Ovary (tissue), 10 donors: ENCODE measurements at places on chromosomes 3 and 15. TPM values are rescaled to one million over a fixed set of nuclear protein-coding genes. Genes with fewer than 3 reads are reported as not detected.

Gene XYLB
- polyA plus RNA-seq, result 3.5 TPM

Gene MYZAP
- 7.3 TPM for polyA plus RNA-seq

Gene MCTP2
- 0.86 TPM for polyA plus RNA-seq

Gene GPR62
- 0.15 TPM for polyA plus RNA-seq

Gene RHOV
- 0.07 TPM for polyA plus RNA-seq

Gene SLC12A1
- not detected for polyA plus RNA-seq

Gene SLC24A1
- polyA plus RNA-seq, result 12.4 TPM

Gene LRRIQ4
- polyA plus RNA-seq, result 0.05 TPM

Gene CDC25A
- polyA plus RNA-seq, result 1.4 TPM

Gene TNK2
- polyA plus RNA-seq, result 26.6 TPM

Gene TTC23
- 17.2 TPM for polyA plus RNA-seq

Gene HDC
- polyA plus RNA-seq, result 2.4 TPM

Gene TGM4
- not detected for polyA plus RNA-seq

Gene MYLK
- 167 TPM for polyA plus RNA-seq

Gene LRRC15
- 0.10 TPM for polyA plus RNA-seq

Gene GOLGA8R
- polyA plus RNA-seq, result 2.1 TPM

Gene HHLA2
- polyA plus RNA-seq, result 0.12 TPM

DNA sequence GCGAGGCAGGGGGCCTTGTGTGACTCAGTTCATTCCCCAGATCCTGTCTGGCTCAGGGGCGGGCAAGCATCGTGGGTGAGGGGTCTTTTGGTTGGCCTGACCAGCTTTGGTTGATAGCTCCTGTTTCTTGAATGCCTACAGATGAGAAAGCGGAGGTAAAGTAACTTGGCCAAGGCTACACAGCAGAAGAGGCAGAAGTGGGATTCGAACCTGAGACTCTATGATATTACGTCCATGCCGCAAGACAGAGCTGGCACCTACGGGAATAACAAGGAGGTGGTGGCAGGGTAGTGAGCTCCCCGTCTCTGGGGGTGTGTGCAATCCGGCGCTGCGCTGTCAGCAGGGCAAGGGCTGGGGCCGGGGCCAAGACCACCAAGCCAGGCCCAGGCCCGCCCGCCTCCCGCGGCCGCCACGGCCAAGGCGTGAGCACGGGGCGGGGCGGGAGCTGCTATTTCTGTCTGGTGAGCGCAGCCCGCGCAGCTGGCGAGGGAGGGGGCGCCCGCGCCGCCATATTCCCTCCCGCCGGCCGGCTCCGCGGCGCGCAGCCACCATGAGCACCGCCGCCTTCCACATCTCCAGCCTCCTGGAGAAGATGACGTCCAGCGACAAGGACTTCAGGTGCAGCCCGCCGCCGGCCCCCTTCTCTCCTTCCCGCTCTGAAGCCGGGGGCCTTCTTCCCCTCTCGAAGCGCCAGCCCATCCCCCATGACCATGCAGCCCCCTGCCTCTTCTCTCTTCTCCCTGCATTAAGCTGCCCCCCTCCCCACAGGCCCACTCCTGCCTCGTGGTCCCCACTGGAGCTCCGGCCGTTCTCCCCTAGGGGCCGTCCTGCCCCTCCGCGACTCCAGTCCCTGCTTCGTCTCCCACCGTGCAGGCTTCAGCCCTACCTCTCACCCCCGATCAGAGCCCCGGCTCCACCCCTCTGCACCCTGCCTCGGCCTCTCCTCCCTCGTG lies at the start of gene CAND2:
CAND2 (plus strand) TSS at position 510 of the 953 bp plus-strand sequence; CDS start at position 551, 41 bp downstream.
- DNase-seq, result peak; percentile 87

DNA sequence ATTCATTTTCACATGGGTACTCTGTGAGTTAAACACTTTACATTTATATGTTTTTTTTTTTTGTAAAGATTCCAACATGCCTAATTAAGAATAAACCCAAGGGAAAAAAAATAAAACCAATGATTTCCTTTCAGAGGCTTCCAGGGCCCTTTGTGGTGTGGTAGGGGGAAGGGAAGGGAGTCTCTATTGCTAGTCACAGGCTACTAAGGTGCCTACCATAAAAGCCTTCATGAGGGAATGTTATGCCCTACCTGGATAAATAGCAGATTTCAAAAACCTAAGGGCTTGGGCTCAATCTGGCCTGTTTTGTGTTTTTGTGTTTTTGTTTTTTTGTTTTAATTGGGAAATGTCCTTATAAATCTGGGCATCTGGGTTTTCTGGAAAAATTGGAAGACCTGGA lies 38.9 kb upstream of the SSR3 start:
- DNase-seq, result no peak

DNA sequence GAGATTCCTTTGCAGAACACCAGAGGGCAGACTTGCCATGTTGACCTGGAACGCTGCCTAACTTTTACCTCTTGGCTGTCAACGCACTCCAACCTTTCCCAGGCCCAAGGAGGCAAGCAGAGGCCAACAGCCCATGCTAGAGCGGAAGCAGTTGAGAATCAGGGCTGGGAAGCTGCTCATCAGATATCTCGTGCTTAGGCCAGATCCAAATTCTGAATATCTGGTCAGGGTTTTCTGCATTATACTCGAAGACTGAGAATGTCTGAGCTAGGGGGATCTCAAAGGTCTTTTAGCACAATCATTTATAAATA lies 2.5 kb downstream of the XIRP1 start:
- DNase-seq, result peak; percentile 65

DNA sequence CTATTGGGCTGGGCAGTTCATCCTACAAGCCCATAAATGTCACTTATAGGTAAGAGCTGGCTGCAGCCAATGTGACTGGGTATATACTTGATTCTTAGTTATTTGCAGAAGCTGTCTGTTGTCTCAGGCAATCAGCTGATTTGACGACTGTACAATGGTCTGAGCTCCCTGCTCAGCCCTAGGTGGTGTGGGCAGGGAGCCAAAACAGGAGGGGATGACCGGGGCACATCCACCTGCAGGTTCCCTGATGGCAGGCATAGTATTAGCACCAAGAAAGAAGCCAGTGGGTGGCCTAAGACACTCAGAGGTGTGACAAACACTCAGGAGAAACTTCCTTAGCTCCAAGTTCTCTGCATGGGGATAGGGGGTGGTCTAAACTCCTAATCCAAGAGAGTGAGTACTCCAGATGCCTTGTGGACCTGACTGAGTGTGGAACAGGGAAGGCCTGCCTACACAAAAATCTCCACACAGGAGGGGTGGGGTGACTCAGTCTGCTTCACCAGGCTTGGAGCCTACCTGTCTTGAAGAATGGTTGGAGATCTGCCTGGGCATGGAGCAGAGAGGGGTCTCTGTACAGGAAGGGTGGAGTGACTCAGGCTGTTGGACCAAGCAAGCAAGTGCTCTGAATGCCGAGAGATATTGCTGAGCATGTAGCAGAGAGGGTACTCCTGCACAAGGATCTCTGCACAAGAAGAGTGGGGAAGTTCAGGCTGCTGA lies 690.4 kb upstream of the NAALADL2 start:
- no peak for DNase-seq

DNA sequence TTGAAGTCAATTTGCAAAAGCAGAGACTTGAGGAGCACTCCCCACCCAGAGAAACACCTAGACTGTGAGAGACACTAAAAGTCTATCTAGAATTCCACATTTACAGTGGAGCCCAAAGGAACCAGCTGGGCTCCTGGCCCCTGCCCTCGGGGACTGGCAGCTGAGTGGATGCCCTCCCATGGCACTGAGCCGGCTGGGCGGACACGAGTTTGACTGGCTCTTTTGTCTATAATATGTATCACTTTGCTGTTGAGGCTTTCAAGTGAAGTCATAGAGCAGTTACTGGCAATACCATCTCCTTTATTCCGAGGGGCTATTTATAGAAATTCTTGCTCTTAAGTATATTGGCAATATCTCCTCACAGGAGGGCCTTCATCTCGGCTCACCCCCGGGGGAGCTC lies 65.8 kb upstream of the TNFAIP8L3 start:
- no peak for DNase-seq

- no peak for DNase-seq
Measured at GRCh38 chr3:98025392-98025945, 9.6 kb downstream of the GABRR3 start.

DNA sequence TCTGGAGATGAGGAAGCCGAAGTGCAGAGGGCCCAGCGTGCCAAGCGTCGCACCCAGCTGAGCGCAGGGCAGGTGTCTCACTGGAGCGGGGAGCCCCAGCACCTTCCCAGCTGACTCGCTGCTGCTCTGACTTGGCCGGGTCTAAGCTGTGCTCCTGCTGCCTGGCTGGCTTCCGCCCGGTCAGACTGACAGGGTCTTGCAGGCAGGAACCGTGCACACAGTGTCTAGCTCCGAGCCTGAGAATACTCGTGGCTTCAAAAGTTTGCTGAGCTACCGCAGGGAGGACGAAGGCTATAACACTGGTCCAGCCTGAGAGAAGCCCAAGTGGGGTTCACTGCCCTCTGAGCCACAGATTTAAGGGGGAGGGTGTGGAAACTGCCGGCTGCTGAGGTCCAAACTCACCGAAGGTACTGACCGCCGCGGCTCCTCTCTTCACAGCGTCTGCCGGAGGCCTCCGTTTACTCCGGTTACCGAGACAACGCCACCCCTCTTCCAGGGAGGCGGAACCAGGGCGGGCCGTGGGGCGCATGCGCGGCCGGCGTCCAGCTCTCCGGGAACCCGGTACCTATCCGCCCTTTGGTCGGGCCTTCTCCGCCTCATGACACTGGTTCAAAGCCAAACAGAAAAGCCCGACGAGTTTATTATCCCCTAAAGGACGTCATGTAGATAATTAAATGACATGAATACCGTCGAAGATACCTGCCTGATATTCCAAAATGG lies at the start of gene CFAP44:
CFAP44 (minus strand) TSS at position 443 of the 720 bp plus-strand sequence. CDS start 7,829 bp downstream, outside the sequence.
- DNase-seq, result peak; percentile 83

GRCh38 chr3:39428745-39429201 lies 22.3 kb downstream of the RPSA start:
- DNase-seq, result no peak

DNA sequence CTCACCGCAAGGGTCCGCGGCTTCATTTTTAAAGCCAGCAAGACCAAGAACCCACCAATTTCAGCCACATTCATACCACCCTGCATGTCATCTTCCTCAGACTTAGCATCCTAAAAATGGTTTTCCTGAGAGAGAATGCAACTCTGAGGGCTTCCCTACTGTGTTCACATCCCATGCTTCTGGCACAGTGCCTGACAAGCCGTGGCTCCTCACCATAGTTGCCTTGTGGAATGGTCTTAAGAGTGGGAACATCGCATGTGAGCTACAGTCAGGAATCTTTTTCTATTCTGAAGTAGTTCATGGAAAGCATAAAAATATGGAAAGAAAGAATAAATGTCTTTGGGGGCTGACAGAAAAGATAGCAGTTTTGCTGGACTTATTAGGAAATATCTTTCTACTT lies 120.3 kb downstream of the RAP2B start:
- DNase-seq, result no peak

DNA sequence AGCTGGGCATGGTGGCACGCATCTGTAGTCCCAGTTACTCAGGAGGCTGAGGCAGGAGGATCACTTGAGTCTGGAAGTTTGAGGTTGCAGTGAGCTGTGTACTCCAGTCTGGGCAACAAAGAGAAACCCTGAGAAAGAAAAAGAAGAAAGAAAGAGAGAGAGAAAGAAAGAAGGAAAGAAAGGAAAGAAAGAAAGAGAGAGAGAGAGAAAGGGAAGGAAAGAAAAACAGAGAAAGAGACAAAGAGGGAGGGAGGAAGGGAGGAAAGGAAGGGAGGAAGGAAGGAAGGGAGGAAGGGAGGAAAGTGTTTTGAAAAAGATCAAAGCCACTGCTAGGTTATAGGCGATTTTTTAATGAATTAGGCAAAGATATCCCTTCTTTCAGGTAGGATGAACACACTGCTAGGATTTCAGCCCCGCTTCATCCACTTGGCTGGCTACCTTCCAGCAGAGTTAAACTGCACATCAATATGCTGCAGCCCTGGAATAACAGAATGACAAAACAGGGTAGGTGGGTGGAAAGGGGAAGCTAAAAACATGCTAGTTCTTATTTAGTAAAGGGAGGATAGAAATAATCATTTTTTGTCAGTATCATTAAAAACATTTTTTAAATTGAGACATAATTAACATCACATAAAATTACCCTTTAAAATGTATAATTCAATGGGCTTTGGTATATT lies 12.8 kb upstream of the PPARG start:
- DNase-seq, result no peak

- DNase-seq, result peak; percentile 48
Measured at GRCh38 chr3:181711325-181712135, at the start of gene SOX2. Gene SOX2, plus strand, starts transcription at chr3:181711925. Its CDS starts 436 bp downstream, at chr3:181712361.

- no peak for DNase-seq
Measured at GRCh38 chr15:58043192-58043903, 22.2 kb downstream of the ALDH1A2 start.

- DNase-seq, result no peak
Measured at GRCh38 chr3:66713921-66714320, 213.1 kb upstream of the LRIG1 start.

DNA sequence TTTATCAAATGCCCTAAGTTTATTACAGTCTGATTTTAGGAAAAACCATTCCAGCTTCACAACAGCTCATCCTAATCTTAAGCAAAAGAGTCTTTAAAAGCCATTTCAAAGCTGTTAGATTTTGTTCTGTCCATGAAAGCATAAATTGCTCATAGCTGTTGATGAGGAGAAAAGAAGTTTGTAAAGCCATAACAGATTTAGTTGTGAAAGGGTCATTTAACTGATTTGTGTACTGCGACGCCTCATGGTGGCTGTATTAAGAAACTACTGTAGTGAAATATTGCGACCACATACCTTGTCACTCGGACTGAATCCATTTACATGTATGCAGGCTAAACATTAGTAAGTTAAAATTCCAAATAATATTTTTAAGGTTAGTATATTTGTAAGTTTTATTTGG lies 20.9 kb downstream of the BBX start:
- DNase-seq, result no peak

GRCh38 chr3:9036404-9037131 lies 73.3 kb upstream of the RAD18 start:
- peak; percentile 90 for DNase-seq

- DNase-seq, result no peak
Measured at GRCh38 chr15:90099868-90100831, 2.1 kb downstream of the IDH2 start.

- no peak for DNase-seq
Measured at GRCh38 chr15:73732930-73733329, 20.2 kb downstream of the INSYN1 start.

GRCh38 chr15:64897345-64897985 lies 14.2 kb upstream of the ANKDD1A start:
- peak; percentile 75 for DNase-seq

- DNase-seq, result no peak
Measured at GRCh38 chr3:15728766-15729165, 69.0 kb downstream of the ANKRD28 start.

GRCh38 chr3:182683858-182684257 lies 109.4 kb upstream of the ATP11B start:
- no peak for DNase-seq

- no peak for DNase-seq
Measured at GRCh38 chr15:59131969-59132562, 27.1 kb downstream of the CCNB2 start.

- DNase-seq, result no peak
Measured at GRCh38 chr15:42079401-42079908, 14.9 kb downstream of the PLA2G4D start.

DNA sequence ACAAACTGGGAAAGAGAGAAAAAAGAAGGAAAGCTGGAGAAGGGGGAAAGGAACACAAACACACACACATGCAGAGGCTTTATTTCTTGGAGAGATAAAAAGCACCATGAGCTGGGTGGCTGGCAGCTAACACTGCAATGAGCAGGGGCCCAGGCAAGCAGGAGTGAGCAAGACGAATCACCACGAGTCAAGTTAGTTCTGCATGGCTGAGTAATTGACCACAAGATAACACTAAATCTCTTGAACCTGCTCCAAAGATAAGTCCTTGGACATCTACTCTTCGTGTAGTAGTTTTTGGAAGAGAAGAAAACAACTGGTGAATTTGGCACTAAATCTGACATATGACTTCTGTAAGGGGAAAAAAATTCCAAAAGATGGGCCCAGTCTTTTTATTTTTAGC lies 100.9 kb downstream of the MYO5A start:
- peak; percentile 40 for DNase-seq

GRCh38 chr3:186235554-186235953 lies 126.5 kb downstream of the DGKG start:
- no peak for DNase-seq
